Hindlimb muscle (tissue), 1 donor: ENCODE measurements at places on chromosomes 4 and X.

GRCh38 chr4:38857354-38858096, 908 bp upstream of the TLR6 start:
- DNase-seq = no peak

- no peak for DNase-seq
Observed at GRCh38 chr4:7892212-7893019, 47.2 kb downstream of the AFAP1 start.

GRCh38 chr4:101140228-101140627, 207.1 kb downstream of the PPP3CA start:
- no peak for DNase-seq

- DNase-seq = no peak
Observed at GRCh38 chrX:13652287-13652793, 601 bp upstream of the TCEANC start.

GRCh38 chr4:99716996-99717395, 59.4 kb upstream of the C4orf54 start:
- no peak for DNase-seq

DNA sequence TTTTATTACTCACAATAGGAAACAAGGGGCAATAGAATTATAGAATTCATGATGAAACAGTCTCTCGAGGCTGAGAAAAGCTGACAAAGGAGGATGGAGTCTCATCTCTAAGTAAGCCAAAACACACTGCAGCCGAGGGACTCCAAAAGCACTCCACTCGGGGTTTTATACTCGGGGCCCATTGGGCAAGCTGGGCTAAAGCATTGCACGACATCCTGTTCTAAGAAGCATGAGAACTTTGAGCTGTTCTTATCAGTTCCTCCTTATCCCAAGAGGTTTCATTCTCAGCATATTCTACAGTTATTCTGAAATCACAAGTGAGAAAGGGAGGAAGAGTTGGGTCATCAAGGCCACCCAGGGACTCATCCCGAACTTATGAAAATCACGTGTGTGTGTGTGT, 1475.5 kb downstream of the PCDH18 start:
- DNase-seq = no peak

DNA sequence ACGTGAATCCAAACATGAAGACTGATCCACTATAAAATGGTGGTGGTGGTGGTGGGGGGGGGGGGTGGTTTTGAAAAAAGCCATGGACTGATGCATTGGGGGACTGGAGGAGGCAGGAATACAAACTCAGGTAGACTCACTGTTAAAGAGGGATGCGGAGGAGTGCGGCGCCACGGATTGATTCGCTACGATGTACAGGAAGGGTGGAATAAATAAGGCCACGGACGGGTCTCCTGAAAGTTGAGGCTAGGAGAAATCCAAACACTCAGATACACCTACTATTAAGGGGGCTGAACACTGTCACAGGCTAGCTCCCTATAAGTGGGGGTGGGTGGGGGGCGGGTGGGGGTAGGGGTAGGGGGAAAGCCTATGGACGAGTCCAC, 591 bp downstream of the ELK1 start:
- DNase-seq = no peak

GRCh38 chr4:80918004-80918403, 112.5 kb upstream of the BMP3 start:
- DNase-seq = no peak

GRCh38 chr4:153064571-153064970, 128.4 kb downstream of the FHDC1 start:
- no peak for DNase-seq

DNA sequence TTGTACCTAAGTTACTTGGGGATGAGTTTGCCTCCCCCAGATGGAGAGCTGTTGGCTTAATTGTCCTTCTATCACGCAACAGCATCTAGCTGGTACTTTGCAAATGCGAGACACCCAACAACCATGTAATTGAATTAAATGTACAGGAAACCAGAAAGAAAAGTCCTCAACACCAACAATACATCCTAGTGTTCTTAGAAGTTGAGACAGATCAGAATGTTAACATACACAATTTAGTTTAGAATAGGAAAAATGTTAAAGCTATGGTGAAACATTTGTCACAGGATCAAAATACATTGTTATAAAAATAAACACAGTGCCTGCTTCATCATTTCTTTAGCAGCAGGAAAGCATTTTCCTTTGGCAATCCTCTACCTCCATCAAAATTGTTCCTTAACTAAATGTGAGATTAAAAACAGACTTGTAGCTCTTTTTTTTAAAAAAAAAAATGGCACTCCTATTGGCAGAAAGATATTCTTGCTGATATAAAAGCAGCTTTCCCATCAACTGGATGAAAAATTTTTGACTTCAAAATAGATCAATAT, 163.1 kb upstream of the MID1 start:
- peak; percentile 5 for DNase-seq

DNA sequence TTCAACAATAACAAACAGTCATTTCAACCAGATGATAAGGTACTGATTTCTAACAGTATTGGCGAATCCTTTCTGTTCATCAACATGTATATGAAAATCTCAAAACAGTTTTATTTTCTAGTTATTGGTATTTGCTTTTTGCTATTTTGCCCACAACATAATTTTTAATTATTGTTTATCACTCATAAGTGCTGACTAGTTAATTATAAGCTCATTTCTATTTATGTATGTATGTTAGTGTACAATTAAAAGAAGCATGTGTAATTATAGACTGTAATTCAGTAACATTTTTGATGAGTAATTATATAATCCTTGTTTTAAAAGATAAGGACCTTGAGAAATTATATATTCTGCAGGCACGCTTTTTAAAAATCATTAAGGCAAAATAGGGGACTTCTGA, 67.2 kb upstream of the NPNT start:
- DNase-seq = no peak

DNA sequence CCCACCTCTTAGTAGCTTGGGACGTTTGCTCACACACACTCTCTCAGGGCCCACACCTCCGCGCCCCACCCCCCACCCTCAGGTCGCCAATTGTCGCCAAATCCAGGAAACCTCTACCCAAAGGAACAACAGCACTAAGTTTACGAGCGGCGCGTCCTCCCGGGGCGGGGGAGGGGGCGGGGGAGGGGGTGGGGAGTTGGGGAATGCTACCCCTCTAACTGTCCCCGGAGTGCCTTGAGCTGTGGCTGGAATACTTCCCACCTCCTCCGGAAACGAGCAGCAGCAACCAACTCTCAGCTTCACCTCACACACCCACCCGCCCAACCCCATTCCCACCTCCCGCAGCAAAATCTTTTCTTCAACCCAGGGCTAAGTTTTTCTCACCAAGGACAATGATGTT, 135.6 kb upstream of the ZIC3 start:
- no peak for DNase-seq

- no peak for DNase-seq
Observed at GRCh38 chr4:86523333-86523732, 70.8 kb upstream of the PTPN13 start.

DNA sequence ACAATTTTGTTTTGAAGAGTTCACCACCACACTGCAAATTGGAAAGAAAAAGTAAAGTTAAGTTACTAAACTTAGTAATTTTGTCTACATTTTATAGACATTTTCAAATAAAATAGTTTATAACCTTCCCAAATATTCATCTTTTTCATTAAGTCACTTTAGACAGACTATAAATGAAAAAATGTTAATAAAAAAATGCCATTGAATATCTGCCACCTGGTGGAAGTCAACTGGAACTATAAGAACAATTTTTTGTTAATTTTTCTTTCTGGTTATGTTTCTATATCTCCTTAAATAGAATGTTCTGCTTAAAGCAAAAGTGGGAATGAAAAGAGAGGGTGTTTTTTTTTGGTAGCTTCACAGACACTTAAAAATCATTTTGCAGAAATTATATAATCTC, 534.4 kb upstream of the PCDH10 start:
- no peak for DNase-seq

DNA sequence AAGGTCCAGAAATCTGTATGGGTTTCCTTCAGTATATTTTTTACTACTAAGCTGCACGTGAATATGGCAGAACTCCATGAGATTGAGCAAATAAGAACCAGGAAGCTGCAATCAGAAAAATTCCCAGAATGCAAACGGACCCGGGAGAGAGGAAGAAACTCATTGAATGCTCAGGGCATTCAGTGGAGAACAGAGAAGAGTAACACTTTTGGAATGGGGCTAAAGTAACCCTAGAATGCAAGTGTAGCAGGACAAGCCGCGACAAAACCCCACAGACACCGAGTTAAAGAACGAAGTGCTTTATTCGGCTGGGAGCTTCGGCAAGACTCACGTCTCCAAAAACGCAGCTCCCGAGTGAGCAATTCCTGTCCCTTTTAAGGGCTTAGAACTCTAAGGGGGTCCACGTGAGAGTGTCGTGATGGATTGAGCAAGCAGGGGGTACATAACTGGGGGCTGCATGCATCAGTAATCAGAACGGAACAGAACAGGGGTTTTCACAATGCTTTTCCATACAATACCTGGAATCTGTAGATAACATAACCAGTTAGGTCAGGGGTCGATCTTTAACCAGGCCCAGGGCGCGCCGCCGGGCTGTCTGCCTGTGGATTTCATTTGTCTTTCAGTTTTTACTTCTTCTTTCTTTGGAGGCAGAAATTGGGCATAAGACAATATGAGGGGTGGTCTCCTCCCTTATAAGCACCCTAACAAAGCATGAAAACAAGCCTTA, 56.4 kb downstream of the RAB28 start:
- no peak for DNase-seq

GRCh38 chrX:42119076-42119475, 195.7 kb upstream of the CASK start:
- DNase-seq = no peak

- DNase-seq = no peak
Observed at GRCh38 chrX:104189837-104190236, 23.6 kb downstream of the FAM199X start.

GRCh38 chrX:42807393-42807792, 29.4 kb upstream of the PPP1R2C start:
- DNase-seq = no peak

GRCh38 chr4:125639182-125639621, 324.4 kb downstream of the FAT4 start:
- DNase-seq = no peak
